ENCODE measurements at places on chromosomes 3 and 15. TPM values are rescaled to one million over a fixed set of nuclear protein-coding genes. Genes with fewer than 3 reads are reported as not detected.

GRCh38 chr3:156764751-156765150 is 61.4 kb upstream of the LEKR1 start:
- DNase-seq: no peak

DNA sequence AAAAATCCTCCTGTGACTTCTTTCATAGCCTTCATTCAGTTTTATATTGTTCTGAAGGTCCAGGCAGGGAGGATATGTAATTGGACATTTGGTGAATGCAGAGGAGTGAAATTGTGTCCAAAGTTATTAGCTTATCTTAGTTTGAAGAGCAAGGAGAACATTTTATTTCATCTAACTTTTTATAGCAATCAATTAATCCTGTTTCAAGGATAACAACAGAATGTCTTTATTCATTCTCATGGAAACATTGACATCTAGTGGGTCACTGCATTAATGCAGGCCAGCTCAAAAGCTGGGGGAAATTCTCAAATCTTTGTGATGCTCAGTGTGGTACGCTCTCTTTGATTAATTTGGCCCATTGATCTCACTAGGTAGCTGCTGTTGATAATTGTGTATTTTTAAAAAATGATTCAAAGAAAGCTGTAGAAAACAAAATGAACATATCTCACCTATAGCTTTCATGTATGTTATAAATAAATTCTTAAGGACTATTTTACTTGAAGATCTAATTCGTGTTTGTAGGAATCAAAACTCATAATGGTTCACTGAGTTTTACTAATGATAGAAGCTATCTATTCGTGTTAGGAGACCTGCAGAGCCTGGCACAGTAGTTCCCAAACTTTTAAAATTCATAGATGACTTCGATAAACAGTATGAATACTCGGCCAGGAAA is 150.8 kb upstream of the KCNMB2 start:
- DNase-seq: no peak

PTX3 gene
- total RNA-seq: 24.4 TPM

POPDC2 gene
- total RNA-seq: 1.0 TPM

GRCh38 chr3:178067721-178068120 is 468.5 kb upstream of the KCNMB2 start:
- DNase-seq: no peak

DNA sequence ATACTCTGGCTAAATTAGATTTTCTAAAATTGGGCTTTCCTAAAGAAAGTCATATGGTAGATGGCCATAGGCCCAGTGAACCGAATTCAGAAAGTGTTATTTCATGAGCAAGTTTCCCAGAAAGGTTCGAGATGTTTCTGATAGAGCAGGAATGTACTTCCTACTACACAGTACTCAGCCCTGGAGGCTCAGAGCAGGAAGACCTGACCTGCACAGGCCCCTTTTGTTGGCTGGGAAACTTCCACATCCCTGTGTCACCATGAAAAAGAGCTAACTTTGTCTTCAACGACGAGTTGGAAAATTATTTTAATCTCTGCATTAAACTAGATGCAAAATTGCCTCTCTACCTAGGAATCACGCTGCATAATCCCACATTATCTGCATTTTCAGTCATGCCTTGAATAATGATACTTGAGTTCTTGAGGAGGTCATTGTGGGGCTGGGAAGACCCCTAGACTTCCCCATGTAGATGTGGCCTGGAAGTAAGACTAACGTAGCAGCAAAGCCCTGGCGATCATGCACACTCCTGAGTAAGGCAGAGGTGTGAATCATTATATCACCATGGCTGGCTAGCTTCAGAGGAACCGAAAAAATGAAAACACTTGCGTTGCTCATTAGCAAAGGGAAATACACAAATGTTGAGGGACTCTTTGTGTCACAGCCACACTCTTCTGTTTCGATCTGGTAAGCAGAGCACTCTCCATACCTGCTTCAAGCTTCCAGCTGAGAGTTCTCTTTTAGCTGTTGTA is 47.1 kb downstream of the CMTM7 start:
- DNase-seq: no peak

DNA sequence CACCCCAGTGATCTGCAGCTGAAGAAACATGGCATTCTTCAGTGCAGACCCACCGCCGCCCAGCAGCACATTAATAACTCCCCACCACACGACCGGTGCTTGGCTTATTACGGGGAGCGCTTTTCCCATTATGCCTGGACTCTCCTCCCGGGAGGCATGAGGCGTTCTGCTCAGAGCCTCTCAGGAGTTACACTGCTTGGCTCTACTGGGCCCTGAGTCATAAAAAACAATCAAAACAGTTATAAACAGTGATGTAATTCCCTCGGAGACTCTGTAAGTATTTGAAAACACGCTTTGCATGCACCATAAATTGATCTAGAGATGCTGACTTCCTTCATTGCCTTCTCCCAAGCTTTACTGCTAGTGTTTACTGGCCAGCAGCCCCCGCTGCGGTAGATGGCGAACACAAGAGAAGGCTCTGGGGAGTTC is 77.1 kb upstream of the SNRPA1 start:
- no peak for DNase-seq

DUOXA2 gene
- total RNA-seq: not detected

DNA sequence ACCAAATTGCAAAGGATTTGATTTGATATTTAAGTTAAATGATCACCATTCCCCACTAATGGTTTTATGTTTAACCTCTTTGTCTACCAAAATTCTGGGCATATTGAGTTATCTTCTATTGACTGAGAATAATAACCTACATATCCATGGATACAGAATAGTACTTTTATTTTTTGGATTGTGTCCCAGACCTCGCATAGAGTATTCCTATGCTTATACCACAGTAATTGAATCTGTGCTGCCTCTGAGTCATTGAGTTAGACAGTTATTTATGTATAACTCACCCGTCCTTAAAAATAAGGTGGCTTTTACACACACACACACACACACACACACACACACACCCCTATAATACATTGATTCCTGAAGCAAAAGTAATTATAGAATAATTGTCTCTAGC is 690.1 kb upstream of the BCHE start:
- DNase-seq: no peak

DNA sequence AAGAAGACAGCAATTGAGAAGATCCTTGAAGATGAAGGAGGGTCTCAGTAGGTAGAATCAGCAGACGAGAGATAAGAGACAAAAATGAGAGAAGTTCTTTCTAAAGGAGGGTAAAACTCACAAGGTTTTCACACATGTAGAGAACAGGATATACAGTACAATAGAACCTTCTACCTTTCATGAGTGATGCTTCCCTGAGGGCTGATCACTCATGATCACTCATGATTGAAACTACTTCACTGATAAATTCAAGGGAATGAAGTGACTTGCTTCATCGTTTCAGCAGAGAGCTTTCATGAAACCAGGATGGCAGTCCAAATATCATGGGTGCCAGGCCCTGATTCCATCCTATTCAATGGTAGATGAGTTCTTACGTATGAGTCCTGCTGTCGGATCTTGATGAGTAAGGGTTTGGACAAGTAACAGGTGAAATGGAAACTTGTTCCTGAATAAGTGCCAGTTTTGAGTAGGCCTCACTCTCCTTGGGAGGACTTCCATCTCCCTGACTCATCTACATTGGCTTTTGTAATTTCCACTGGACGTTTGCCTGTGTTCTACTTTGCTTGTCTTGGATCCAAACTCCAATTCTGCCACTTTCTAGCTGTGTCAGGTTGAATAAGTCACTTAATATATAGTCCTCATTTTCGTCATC is 9.6 kb upstream of the CLDN16 start:
- DNase-seq: no peak

SLC24A5 gene
- total RNA-seq: not detected

GRCh38 chr3:62874711-62875557 is at the start of gene CADPS:
Gene CADPS (minus strand): TSS chr3:62875416. CDS start chr3:62875029, 387 bp downstream.
- no peak for DNase-seq

LARP6 gene
- 101 TPM for total RNA-seq

KNG1 gene
- total RNA-seq: not detected

DNA sequence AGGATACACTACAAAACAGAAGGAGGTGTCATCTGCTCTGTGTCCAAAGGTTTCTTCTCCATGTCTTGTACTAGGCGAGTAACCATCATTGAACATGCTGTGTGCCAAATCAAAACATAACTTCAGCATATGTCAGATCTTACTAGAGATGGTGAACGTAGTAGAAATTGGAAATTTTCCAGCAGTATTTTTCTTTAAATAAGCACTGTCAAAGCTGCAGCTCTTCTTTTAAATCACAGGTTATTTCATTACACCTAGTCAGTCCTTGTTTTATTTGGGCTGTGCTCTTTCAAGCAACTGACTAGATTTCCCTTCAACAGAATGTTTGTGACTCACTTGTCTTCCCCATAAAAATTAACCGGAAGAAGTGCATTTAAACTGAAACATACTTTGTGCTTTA is 46.5 kb downstream of the MSL2 start:
- no peak for DNase-seq

GRCh38 chr3:126961791-126962461 is 21.0 kb upstream of the PLXNA1 start:
- no peak for DNase-seq

MCF2L2 gene
- total RNA-seq: 0.84 TPM

DNA sequence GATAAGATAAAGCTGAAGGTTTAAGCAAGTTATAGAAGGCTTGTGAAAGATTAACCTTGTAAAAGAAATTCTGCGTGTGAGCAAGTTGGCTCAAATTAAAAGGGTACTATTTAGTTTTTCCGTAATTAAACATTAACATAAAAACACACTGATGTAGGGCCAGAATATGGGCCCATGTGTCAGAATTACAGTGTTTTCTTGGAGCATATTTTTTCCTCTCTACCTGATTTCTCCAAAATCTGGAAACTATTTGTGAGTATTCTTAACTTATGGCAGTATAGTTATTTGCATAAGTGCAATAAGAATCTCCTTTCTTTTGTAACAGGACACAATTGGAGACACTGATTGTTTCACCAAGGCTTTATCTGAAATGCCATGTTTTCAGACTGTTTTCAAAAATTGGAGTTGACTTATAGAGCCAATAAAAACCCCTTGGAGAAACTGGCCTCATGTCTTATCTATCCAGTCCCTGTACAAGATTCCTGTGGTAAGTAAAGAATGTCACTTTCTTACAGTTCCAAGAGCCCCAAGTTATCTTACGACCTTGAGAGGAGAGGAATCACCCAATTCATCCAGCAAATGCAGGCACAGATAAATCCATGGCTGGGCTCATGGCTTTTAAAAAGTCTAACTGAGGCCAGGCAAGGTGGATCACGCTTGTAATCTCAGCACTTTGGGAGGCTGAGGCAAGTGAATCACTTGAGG is 47.8 kb upstream of the P2RY1 start:
- DNase-seq: no peak

FBXO40 gene
- total RNA-seq: under 0.01 TPM

- DNase-seq: peak; percentile 39
These were observed 22.4 kb downstream of the NIPA1 start for GRCh38 chr15:22808761-22809280.

DNA sequence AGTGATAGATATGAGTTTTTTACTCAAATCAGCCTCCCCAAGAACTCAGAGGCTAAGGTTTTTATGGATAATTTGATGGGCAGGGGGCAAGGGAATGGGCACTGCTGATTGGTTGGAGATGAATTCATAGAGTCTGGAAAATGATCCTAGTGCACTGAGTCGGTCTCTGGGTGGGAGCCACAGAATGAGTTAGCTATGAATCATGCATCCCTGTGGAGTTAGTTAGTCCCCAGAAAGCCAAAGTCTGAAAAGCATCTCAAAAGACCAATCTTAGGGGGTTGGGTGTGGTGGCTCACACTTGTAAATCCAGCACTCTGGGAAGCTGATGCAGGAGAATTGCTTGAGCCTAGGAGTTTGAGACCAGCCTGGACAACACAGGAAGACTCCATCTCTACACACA is 516.1 kb downstream of the AGBL1 start:
- no peak for DNase-seq

All from kidney epithelial cell (primary cell).